ENCODE measurements at places on chromosomes 11 and 22.

- DNase-seq: peak; percentile 48
Observed at GRCh38 chr11:68677432-68677831, 6.9 kb upstream of the GAL start.

- DNase-seq: peak; percentile 12
Observed at GRCh38 chr22:19085233-19085718, 36.9 kb downstream of the DGCR2 start.

DNA sequence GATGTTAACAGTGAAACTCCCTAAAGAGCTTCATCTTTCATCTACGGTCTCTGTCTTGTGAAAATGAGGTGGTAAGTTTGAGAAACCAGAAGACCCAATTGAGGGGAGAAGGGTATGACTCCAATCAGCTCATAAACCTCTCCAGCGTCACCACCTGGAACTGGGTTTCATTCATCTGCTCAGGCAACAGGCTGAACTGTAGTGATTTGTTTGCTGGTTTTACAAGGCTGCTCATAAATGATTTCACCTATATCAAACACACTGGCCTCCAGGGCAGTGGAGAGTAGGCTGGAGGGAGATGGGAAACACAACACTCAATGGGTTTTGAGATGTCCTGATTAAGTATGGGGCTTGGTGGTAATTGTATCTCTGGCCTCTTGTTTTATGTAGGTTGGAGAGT is 79.0 kb downstream of the EFCAB6 start:
- DNase-seq: no peak

GRCh38 chr22:43529934-43530333 is 118.1 kb downstream of the MPPED1 start:
- no peak for DNase-seq

- DNase-seq: no peak
Observed at GRCh38 chr11:127648583-127648982, 648.0 kb upstream of the KIRREL3 start.

DNA sequence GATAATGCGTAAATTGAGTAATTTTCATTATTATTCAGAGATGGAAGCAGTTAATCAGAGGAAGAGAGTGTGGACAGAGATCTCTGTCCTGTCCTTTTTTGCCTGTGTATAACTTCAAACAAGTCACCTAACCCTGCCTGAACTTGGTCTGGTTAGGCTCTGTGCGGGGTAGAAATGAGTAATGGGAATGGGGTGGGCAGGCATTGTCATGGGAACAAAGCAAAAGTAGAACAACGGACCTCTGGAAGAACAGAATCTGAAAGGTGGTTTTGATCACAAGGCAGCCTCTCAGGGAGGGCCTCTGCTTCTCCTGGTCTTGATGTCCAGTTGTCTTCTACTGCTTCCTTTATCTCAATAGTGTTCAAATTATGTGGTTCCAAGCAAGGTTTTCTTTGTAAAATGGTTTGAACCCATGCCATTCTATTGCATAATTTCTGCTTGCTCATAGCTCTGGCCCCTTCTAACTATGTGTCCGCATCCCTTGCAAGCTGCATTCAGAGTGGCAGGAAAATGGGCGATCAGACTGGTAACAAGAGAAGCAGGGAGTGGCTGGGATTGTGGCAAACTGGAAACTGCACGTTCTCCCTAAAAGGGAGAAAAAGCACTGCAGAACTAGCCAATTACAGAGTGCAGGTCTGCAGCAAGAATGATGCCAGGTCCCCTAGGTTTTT is 76.1 kb downstream of the PRR5L start:
- DNase-seq: peak; percentile 71

GRCh38 chr11:11821899-11822298 is 19.9 kb upstream of the USP47 start:
- DNase-seq: no peak

DNA sequence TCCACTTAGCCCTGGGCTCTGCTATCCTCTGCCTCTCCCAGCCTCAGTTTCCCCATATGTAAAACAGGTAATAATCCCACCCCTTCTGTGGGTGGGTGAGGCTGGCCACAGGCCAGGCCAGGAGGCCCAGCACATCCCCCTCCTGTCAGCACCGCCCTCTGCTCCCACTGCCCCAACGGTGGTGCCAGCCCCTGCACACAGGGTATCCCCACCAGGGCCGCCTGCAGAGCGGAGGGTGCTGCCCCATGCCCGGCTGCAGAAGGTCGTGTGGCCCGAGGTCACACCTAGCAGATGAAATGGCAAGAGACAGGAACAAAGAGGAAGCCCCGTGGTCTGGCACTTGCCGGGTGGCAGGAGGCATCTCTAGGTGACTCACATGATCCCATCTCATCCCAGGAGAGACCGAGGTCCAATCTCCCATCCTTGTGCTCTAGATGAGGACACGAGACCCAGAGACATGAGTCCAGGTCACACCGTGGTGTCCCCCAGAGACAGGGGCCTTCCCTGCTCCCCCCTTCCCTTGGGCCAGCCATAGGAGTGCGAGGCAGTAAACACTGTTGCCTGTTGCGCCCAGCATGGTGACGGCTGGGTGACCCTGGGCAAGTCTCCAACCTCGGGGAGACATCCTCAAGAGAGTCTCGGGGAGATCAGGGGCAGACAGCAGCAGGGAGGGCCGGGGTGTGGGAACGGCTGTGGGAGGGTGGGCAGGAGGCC is 27.2 kb upstream of the PPARA start:
- no peak for DNase-seq

- no peak for DNase-seq
Observed at GRCh38 chr22:30267382-30268302, 991 bp upstream of the OSM start.

DNA sequence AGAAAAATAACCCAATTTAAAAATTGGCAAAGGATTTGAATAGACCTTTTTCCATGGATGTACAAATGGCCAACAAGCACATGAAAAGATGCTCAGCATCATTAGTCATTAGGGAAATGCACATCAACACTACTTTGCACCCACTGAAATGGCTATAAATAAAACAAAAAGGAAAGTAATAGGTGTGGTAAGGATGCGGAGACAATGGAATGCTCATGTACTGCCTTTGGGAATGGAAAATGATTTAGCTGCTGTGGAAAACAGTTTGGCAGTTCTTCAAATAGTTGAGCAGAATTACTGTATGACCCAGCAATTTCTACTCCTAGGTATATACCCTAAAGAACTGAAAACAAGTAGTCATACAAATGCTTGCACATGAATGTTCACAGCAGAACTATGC is 37.4 kb downstream of the LARGE2 start:
- no peak for DNase-seq

DNA sequence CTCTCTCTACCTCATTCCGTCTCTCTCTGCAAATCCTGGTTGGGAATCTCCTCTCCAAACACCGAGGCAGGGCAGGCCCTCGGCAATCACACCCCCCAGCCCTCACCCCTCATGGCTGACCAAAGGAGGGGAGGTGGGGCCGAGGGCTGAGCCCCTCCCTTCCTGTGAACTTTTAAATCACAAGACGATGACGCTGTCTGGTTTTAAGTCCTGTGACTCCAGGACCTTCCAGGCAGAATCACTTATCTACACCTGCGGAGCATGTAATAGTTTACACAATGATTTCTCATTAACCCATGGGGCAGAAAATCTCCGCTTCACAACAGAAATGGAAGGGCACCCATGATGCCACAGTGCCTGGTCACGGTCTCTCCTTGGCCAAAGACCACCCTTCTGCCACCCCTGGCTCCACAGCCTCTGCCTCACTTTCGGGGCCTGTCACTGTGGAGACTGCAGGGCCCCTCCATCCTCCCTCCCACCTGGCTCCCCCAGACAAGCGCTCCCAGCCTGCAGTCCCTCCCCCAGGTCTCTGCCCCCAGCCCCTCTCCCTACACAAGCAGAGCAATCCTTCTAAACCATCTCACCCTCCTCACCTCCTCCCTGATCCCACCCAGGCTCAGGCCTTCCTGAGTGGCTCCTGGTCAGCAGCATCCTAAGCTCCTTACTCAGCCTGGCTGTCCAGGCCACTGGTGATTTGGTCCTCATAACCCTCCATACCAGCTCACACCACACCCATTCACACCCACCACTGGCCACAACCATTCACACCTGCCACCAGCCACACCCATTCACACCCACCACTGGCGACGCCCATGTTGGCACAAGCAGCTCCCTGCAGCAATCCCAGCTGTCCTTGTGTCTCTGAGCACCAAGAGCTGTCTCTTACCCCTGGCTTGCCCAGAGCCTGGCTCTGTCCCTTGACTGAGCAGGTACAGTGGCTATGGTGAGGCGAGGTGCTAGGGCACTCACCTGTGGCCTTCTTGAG is 30.7 kb upstream of the ARFGAP3 start:
- no peak for DNase-seq

DNA sequence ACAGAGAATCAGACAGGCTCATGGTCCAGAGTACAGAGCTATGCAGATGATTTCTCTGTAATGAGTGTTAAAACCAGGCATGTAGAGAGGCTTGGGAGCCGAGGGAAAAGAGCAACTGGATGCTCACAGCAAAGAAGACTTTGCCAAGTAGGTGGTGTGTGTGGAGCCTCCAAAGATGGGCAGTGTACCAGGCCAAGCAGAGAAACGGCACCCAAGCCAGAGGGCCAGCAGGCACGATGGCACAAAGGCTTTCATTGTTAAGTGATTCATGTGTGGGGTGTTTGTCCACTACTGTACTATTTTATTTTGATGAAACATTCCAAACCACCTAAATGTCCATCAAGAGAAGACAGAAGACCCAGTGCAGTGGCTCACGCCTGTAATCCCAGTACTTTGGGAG is 11.1 kb downstream of the RANGAP1 start:
- no peak for DNase-seq

GRCh38 chr11:69542314-69543168 is 61.1 kb downstream of the LINC01488 start:
- DNase-seq: no peak

DNA sequence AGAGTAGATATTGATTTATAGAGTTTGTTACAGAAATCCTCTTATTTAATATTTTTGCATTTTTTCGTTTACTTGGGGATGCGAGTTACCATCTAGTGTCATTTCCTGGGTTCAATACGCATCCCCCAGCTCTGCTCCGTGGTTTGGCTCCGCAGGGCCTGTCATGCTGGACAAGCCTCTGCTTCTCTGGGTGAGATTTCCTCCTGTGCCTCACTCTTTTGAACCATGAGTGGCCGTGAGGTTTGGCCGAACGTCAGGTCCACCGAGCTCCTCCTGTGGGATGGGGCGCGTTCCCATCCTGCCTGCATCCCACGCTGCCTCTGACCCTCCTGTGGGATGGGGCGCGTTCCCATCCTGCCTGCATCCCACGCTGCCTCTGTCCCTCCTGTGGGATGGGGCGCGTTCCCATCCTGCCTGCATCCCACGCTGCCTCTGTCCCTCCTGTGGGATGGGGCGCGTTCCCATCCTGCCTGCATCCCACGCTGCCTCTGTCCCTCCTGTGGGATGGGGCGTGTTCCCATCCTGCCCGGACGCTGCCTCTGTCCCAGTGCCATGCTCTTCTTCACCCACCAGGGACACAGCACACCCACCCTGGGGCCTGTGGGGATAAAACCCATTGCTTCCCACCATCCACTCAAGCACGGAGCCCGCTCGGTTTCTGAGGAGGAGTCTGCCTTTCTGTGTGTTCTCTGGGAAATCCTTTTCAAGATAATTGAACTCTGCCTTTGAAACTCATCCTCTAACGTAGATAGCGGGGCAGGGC is 506.8 kb downstream of the BRD1 start:
- no peak for DNase-seq

DNA sequence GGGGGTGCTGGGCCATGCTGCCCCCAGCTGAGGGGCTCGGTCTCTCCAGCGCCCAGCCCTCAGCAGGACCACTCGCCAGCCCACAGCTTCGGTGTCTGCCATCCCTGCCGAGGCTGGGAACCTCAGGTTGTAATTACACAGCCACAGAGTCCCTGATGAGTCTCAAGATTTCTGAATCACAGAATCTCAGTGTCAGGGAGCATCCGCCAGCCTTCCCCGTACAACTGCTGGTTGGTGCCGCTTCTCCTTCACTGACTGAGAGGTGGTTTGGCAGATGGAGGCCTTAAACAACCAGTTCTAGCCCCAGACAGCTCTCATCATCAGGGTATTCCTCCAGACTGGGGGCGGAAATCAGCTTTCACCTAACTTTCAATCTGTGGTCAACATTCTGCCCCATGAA is 13.7 kb downstream of the PHF21B start:
- DNase-seq: no peak

GRCh38 chr11:1891831-1892115 is at the start of gene PRR33:
TSS of gene PRR33 (minus strand) at chr11:1891895. CDS start at chr11:1890584, 1,311 bp downstream.
- no peak for DNase-seq

- no peak for DNase-seq
Observed at GRCh38 chr22:28222571-28222970, 303.5 kb upstream of the PITPNB start.

GRCh38 chr11:70107191-70107590 is 29.1 kb downstream of the ANO1 start:
- no peak for DNase-seq

GRCh38 chr11:95104121-95104830 is 14.6 kb downstream of the ENDOD1 start:
- DNase-seq: no peak
